ENCODE measurements at places on chromosomes 13 and 19.

DNA sequence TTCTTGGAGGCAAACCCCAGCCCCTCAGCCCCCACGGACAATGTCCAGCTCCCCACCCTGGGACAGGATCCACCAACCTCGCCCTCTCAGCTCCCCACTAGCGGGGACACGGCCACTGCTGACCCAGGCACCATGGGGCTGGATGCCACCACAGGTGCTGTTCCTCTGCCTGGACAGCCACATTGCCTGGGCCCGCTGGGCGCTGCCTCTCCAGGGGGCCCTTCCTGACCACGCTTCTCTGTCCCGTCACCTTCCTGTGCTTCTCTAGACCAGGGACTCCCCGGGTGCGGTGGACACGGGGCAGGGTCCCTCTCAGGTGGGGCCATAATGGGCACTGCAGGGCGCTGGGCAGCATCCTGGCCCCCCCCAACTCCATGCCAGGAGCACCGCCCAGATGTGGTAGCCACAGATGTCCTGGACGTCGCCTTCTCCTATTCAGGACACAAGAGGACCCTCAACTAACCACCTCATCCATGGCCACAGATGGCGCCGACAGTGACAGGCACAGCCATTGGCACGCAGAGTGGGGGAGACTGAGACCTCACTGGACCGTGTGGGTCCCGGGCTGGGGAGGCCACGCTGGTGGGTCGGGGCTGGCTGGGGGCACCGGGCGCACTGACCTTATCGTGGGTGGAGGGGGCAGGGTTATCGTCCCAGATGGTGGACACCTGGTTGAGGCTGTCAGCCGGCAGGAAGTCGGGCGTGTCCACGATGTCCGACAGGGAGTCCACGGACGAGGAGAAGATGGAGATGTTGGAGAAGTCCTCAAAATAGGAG lies 23.4 kb downstream of the GPX4 start:
- no peak overlapping the region for H3K27ac ChIP-seq
- no peak overlapping the region for H3K4me3 ChIP-seq
- peaks cover 18% of the 10 kb centered on the region for H3K4me1 ChIP-seq
- no peak for DNase-seq
- peaks cover 4% of the 10 kb centered on the region for H3K27me3 ChIP-seq

DNA sequence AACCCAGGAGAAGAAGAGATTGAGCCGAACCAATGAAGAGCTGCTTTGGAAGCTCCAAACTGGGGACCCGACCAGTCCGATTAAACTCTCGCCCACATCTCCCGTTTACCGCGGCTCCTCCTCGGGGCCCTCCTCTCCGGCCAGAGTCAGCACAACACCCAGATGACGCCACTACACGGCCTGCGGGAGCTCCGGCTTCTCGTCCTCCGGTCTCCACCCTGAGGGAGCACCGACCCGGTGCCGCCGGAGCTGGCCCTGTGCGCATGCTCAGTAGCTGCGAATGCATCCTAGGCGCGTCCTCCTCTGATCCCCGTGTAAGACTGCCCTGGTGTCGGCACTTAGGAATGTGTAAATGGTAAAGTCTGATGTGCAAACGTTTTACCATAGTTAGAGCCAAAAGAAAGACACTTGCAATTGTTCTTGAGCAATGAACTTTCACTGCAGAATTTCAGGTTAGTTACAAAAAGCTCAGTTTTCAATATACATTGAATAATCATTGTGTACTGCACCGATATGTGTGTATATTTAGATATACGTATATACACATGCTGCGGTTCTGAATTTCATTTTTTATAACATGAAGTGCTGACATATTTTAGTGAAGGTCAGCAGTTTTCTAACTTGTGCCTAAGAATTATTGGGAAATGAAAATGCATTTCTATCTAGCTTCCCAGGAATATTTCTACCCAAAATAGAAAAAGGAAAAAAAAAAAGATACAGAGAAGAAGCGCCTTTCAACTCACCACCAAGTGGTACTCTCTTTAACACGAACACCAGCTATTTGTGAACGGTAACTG lies 92.2 kb downstream of the SLC7A1 start:
- no peak overlapping the region for H3K4me3 ChIP-seq
- peaks cover 31% of the 10 kb centered on the region for H3K27me3 ChIP-seq
- H3K4me1 ChIP-seq = no peaks in the 10 kb centered on the region
- DNase-seq = no peak

GRCh38 chr19:49985871-49986270 lies 24.9 kb upstream of the SIGLEC11 start:
- H3K36me3 ChIP-seq = peaks cover 39% of the 10 kb centered on the region
- no peaks in the 10 kb centered on the region for H3K4me1 ChIP-seq
- no peak for DNase-seq

GRCh38 chr13:107208889-107209288 lies 641.0 kb upstream of the ARGLU1 start:
- H3K36me3 ChIP-seq = no peaks in the 10 kb centered on the region
- H3K4me1 ChIP-seq = no peaks in the 10 kb centered on the region
- no peak overlapping the region for H3K4me3 ChIP-seq

- H3K4me1 ChIP-seq = no peaks in the 10 kb centered on the region
- H3K27me3 ChIP-seq = no peaks in the 10 kb centered on the region
- no peaks in the 10 kb centered on the region for H3K36me3 ChIP-seq
- no peak overlapping the region for H3K27ac ChIP-seq
- DNase-seq = no peak
- no peak overlapping the region for H3K4me3 ChIP-seq
These were observed 484.5 kb downstream of the DIAPH3 start for GRCh38 chr13:59679254-59679653.
